Stimulated activated CD8-positive, alpha-beta memory T cell treated with anti-CD3 and anti-CD28 coated beads, Interleukin-2, amount 100 ng/mL, for 1 hour (primary cell): ENCODE measurements at places on chromosomes 12 and 14.

DNA sequence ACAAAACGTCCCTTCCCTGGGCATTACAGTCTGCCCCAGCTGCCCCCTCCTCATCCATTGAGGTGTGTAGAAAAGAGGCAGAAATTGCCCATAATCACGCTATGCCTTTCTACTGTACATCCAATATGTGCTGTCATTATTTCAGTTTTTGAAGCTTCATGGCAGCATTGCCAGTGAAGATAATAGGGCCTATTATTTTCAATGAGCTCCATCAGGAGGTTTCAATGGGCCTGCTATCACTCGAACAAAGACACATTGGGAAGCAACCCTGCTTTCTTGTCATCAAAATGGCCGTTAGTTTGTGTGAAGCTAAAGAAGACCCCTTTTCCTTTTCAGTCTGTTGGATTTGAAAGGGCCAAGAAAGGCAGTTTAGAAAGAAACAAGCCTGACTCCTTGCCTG lies 653.8 kb downstream of the NOVA1 start:
- no peak for DNase-seq

DNA sequence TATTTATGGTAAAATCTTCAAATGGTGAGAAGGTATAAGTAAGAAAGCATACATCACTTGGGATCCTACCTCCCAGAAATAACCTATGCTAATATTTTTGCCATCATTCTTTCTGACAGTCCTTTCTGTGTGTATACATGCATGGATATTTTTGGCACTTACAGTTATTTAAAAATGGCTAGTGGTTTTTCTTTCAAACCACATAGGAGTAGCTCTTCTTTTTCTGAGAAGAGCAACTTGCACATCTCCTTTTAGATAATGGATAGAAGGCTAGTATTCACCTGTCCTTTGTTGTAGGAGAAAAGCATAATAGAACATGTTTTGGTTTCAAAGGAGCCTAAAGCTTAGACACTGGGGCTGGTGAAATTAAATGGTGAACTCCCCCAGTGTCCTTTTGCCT lies 87.3 kb downstream of the EMP1 start:
- no peak for DNase-seq

DNA sequence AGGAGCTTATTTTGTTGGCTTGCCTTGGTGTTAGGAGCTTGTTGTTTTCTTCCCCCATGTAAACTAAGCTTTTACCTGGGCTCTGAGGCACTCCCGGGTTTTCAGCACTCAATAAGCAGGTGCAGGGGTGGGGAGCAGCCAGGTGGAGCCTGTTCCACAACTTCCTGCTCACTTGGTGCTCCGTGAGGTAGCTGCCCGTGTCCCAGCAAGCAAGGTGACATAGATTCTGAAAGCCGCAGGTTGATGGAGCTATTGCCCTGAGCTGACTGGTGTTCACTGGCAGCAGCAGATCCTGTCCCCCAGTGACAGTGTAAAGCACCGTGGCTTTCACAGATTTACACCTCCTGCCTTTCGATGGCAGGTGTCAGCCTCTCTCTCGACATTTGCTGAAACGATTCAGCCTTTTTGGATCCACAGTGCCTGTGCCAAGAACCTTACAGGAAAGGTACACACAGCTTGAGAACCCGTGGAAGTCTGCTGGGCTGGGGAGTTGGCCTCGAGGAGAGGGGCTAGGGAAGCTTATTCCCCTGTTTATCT lies 295.7 kb upstream of the FKBP4 start:
- no peak for DNase-seq

DNA sequence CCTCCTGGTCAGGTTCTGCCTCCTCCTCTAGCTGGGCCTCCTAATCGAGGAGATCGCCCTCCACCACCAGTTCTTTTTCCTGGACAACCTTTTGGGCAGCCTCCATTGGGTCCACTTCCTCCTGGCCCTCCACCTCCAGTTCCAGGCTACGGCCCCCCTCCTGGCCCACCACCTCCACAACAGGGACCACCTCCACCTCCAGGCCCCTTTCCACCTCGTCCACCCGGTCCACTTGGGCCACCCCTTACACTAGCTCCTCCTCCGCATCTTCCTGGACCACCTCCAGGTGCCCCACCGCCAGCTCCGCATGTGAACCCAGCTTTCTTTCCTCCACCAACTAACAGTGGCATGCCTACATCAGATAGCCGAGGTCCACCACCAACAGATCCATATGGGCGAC lies 19.3 kb downstream of the CPSF6 start:
- DNase-seq = no peak

- no peak for DNase-seq
These were observed 9.0 kb upstream of the CD163 start for GRCh38 chr12:7512553-7512952.

GRCh38 chr12:46933947-46934346 lies 108.2 kb upstream of the SLC38A4 start:
- no peak for DNase-seq

DNA sequence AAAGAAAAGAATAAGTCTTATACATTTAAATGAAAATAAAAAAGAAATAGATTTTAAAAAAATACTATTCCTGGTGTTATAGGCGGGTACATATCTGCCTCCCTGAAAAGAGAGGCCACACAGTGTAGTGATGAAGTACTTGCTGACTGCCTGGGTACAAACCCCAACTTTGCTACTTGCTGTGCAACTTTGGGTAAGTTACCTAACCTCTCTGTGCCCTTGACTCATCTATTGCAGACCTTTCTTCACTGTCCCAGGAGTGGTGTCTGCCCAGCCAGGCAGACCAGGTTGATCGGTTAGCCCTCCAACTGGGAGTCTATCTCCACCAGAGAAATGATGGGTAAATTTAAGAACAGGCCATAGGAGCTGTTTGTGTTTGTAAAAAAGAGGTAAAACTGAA lies 82.0 kb downstream of the SLC24A4 start:
- DNase-seq = no peak

- DNase-seq = no peak
These were observed 25.9 kb downstream of the SLC11A2 start for GRCh38 chr12:51000245-51000644.

- DNase-seq = no peak
These were observed 61.3 kb upstream of the RESF1 start for GRCh38 chr12:31897781-31898503.

DNA sequence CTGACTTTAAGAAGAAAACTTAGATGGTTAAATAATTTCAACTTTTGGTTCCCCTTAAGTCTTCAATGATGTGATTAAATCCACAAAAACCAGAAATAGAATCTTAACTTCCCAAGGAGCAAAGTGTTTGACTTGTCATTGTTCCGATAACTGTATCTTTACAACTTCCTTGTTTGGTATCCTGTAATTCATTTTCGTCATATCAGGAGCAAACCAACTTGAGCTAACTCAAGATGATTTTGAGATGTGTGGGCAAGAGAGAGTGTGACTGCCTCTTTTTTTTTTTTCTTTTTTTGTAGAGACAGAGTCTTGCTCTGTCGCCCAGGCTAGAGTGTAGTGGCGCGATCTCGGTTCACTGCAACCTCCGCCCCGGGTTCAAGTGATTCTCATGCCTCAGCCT lies 25.3 kb downstream of the DRAM1 start:
- no peak for DNase-seq

GRCh38 chr12:30138483-30138882 lies 354.7 kb upstream of the TMTC1 start:
- DNase-seq = no peak

DNA sequence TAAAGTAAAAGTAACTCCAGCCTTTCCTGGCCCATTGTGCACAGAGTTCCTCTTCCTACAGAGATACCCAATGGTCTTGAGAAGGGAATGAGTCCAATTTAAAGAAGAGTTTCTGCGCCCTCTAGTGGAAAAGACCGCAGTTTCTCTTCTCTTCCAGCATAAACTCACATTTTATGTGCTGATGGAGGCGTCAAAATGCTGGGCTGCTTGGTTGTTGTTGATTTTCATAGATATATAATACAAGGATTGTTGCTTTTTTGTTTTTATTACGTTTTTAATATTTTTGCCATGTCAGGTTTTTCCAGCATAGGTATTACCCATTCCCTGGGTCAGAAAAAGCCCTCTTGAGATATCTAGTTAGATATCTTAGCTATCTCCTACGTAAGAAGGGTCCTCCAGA lies 356.9 kb upstream of the STXBP6 start:
- no peak for DNase-seq

GRCh38 chr12:45938566-45938965 lies 51.8 kb downstream of the SCAF11 start:
- DNase-seq = no peak

- DNase-seq = no peak
These were observed 54.1 kb downstream of the KSR2 start for GRCh38 chr12:117914686-117915085.

DNA sequence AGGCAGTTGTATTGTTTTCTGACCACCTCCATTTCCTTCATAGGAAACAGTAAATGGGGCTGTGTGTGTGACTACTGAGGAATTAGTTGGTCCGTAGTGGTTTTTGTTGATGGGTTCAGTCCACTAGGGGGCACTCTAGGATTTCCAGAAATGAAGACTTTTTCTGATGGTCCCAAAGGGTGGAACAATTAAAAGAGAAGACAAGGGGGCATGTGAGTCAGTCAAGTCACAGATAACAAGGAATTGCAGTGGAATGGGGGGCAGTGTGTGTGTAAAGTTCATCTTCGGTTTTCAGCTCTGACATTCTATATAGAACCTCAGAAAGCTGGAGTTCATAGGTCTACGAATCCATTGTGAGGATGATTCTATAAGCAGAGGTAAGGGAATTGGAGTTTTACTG lies 186.6 kb upstream of the OR4E1 start:
- DNase-seq = no peak

- peak; percentile 57 for DNase-seq
These were observed 3.7 kb downstream of the UNC119B start for GRCh38 chr12:120713861-120714482.
